Omental fat pad (tissue), 4 donors: ENCODE measurements at places on chromosomes 5 and 9. TPM values are rescaled to one million over a fixed set of nuclear protein-coding genes. Genes with fewer than 3 reads are reported as not detected.

KIF12 gene
- total RNA-seq, result 0.19 TPM

FSD1L gene
- 2.9 TPM for total RNA-seq

IRX1 gene
- total RNA-seq, result 0.60 TPM

GALNT12 gene
- total RNA-seq, result 4.7 TPM

MVB12B gene
- 21.4 TPM for total RNA-seq

FAM151B gene
- 4.3 TPM for total RNA-seq

NTNG2 gene
- total RNA-seq, result 4.2 TPM
